ENCODE measurements at places on chromosomes 16 and 17.

- peak; percentile 29 for DNase-seq
Observed at GRCh38 chr17:16991349-16992009, 19.6 kb upstream of the TNFRSF13B start.

DNA sequence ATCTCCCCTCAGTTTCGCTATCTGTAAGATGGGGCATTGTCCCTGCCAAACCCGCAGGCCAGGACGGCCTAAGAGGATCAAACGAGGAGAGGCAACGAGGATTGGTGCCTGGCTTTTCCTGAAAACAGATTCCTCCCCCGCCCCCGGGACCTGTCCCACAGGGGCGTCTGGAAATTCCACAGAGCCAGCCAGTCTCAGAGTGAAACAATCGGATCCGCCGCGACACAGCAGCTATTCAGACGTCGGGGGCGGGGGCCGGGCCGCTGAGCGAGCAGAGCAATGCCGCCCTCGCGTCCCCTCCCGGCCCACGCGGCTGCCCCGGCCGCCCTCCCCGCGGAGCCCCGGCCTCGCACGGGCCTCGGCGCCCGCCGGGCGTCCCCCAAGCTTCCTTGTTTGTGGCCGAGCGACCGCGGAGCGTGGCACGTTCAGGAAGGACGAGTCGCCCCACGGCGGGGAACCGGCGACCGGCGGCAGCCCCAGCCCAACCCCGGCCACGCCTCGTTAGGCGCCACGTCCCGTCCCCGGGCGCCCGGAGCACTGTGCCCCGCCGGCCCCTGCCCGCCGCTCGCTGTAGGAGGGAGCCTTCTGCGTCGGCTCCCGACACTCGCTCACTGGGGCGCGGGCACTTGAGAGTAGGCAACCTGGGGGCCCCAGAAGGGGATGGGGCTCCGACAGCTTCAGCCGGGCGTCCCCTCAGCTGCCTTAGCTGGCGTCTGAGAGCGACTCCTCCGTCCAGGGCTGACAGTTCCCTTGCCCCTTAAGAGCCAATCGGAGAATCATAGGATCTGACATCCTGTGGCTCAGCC, 29.6 kb upstream of the PHOSPHO1 start:
- peak; percentile 11 for DNase-seq

DNA sequence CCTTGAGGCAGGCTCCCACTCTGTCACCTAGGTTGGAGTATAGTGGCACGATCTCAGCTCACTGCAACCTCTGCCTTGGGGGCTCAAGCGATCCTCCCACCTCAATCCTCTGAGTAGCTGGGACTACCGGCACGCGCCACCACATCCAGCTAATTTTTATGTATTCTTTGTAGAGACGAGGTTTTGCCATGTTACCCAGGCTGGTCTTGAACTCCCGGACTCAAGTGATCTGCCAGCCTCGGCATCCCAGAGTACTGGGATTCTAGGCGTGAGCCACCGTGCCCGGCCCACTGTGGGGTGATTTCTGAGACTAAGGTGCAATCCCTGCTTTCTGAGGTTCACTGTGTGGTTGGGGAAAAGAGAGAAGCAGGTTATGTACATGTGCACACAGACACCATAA, 12.0 kb upstream of the SLC12A3 start:
- no peak for DNase-seq

DNA sequence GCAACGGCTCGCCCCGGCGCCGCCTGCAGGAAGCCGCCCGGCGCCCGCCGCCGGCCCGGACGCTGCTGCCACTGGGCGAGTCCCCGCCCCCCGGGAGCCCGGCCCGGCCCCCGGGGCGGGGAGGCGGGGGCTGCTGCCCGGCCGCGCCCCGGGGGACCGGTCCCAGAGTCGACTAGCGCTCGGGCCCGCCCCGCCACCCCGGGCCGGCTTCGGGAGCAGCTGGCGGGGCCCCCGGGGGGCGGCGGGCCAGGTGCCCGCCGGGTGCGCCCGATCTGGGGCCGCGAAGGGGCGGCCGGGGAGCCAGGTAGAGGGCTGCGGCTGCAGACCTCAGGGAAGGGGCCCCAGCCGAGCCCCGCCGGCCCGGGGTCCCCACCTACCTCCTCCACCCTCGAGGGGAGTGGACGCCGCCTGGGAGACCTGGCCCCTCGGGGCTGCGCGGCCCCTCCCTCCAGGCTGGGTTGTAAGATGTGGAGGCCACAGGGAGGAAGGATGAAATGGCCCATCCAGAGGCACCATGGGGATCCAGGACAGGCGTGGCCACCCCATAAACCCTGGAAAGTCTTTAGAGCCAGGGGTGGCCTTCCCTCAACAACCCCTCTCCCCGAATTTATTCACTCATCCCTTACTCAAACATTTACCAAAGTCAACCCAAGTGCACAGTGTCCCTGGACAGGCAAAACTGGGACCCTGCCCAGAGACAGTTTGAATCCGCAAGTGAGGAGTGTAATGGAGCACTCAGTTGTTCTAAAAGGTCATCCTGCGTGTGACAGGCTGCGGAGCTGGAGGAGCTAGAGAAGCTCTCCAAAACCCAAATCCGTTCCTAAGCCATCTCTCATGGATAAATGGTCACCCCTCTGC, at the start of gene CDYL2:
Gene CDYL2 (minus strand): TSS at position 73 of the 858 bp plus-strand sequence. CDS start 425 bp downstream, outside the sequence.
- DNase-seq = peak; percentile 23

- DNase-seq = no peak
Observed at GRCh38 chr16:12901597-12902461, at the start of gene SHISA9. Gene SHISA9, plus strand, starts transcription at chr16:12901598.

GRCh38 chr16:87068762-87069150, 248.4 kb downstream of the C16orf95 start:
- DNase-seq = no peak

GRCh38 chr17:37564252-37564651, 45.0 kb downstream of the SYNRG start:
- no peak for DNase-seq

DNA sequence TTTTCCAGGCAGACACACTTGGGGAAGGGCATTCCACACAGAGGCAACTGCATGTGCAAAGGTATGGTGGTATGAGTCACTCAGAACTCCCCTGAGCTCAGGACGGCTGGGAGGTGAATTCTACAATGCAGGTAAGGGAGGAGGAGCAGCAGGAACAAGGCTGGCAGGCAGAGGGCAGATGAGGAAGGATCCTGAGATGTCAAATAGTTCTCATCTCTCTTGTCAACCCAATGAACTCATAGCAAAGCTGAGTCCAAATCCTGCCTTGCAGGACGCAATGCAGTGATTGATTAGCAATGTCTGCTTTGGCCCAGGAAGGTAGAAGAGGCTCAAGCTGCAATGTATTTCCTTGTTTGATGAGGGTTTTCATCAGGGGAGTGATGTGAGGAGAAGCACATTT, 243.5 kb downstream of the XYLT1 start:
- DNase-seq = peak; percentile 7

- DNase-seq = no peak
Observed at GRCh38 chr16:17607609-17608008, 136.8 kb upstream of the XYLT1 start.

DNA sequence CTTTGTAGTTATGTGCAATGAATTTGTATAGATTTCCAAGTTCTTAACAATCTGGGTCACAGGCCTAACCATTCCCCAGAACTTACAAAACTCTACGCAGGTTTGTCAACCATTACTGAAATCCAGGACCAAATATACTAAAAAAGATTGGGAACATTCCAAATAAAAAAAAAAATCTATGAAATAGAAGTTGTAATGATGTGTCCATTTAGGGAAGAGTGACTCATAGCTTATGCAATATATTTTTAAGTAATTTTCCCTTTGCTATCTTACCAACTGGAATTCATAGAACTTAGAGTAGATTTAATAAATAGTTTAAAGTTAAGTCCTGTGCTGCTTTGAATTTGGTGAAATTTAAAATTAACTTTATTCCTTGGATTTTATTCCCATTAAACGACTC, 393.2 kb downstream of the PMP22 start:
- peak; percentile 73 for DNase-seq

DNA sequence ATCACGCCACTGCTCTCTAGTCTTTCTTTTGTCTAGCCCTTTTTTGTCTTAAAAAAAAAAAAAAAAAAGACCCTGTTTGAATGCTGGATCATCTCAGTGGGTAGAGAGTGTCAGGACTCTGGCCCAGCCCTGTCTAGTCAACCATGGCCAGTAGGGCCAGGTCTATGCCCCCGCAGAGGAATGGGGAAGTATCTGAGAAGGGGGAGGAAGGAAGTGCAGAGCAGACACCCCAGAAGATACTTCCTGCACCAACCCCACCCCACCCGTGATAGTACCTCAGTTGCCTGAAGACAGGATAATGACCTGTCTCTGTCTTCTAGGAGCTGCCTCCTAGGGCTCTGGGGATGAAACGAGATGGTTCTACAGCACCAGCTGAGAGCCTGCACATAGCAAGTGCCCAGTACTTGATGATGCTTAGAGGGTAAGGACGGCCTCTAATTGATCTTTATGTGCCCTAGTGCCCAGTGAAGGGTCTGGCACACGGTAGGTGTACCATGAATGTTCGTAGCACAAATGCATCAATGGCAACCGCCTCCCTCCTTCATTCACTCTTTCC, 55.4 kb downstream of the ABAT start:
- no peak for DNase-seq

DNA sequence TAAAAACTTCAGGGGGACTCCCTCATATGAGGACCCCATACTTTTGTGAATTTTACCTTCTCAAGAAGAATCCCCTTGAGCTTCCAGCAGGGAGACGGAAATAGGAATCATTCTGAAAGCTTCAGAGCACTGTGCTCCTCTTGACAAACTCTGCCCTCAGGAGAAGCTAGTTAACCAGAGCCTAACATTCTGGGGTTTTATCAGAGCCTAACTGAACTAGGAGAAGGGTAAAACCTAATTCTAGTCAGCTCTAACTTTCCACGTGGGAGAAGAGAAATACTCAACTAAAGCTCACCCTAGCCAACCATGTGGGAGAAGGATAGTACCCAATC, 13.3 kb upstream of the SLC5A10 start:
- no peak for DNase-seq

DNA sequence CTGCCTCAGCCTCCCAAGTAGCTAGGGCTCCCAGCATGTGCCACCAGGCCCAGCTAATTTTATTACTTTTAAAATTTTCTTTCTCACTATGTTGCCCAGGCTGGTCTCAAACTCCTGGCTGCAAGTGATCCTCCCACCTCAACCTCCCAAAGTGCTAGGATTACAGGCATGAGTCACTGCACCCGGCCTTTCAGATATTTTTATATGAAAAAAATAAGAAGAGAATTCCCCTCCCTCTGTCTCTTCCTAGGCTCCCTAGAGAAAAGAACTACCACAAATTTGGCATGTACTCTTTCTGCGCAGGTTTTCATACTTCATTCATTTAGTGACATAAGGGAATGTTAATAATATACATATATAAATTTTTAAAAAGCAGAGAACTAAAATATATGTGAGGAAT, 21.7 kb upstream of the SMURF2 start:
- DNase-seq = no peak

GRCh38 chr16:21053590-21053989, 97.1 kb downstream of the DNAH3 start:
- DNase-seq = no peak

- DNase-seq = no peak
Observed at GRCh38 chr17:38613525-38613980, 7.8 kb upstream of the SRCIN1 start.

- DNase-seq = no peak
Observed at GRCh38 chr16:17380613-17381012, 90.1 kb downstream of the XYLT1 start.

DNA sequence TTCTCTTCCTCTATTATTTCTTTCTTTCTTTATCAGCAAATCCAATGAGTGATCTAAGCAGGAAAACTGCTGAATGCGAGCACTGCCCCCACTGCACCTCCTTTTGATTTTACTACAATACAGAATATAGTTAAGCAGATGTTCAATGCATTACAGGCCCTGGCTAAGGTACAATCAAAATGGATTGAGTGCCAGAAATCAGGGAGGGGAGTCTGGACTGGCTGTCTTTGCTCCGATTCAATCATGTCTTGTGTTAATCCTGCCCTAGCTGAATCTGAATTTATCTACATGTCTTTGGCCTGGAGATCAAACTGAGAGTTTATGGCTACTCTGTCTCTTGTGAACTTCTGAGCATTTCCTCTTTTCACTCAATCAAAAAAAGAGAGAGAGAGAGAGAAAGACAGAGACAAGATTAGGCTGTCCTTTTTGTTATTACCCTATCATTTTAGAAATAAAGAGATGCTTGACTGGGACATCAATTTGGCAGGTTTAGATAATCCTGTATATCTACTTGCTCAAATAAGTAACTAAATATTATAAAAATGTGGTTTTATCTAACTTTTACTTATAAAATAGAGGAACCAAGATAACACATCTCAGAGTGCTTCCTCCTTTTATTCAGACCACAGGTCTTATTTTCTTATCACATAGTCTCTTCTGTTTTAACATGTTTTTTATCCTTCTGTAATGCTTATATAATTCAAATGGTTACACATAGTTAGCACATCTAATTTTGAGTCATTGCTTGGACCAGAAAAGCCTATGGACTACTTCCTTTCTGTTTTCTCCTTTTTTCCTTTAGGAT, 656.2 kb downstream of the KCNJ2 start:
- DNase-seq = no peak

GRCh38 chr17:4708436-4708835, 2.0 kb upstream of the ARRB2 start:
- DNase-seq = no peak

DNA sequence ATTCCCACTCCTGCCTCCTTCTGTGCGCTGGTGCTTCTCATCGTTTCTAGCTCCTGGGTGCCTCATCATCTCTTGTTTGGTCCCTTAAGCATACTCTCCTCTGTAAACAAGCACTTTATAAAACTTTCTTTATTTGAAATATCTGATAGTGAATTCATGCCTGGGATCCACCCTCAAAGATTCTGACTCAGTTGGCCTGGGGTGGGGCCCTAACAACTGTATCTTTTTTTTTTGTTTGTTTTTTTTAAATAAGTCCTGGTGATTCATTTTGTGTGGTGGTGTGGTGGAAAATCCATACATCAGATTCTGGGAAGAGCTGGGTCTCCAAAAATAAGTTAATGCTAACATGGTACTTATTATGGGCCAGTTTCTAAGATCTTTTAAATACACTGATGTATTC, 678.3 kb downstream of the TOX3 start:
- DNase-seq = peak; percentile 50

- DNase-seq = no peak
Observed at GRCh38 chr17:59387351-59388068, 56.1 kb downstream of the YPEL2 start.

DNA sequence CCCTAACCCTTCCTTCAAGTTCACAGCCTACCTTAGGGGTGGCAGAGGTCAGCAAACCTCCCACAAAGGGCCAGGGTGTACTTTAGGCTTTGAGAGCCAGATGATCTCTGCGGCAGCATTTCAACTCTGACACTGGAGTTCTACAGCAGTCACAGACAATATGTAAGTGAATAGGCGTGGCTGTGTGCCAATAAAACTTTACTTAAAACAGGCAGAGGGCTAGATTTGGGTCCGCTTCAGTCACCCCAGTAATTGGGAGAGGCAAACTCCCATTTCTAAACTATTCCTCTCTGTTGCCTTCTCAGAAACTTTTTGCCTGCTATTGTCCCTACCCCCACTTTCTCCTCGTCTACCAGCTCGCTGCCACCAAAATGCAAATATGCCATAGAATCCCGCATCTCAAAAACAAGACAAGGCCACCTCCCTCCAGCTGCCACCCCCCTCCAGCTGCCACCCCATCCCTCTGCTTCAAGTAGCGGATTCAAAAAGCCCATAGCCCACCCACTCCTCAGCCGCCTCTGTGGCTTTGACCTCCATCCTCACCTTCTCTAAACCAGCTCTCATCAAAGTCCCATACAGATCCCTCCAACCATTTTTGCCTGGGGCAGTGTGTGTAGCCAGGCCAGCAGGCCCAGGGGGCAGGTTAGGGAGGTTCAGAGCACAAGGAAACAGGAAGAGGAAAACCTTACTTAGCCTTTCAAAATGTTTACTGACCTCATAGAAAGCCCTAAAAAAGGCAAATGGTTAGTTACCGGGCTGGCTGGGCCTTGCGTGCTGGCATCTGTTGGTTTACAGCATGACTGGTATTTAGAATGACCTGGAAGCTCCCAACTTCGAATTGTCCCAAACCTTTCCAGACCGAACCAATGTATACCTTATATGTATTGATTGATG, 19.9 kb upstream of the DNAH17 start:
- DNase-seq = no peak

Data from bronchial epithelial cell (primary cell).